ENCODE measurements at places on chromosomes 1 and 21. TPM values are rescaled to one million over a fixed set of nuclear protein-coding genes. Genes with fewer than 3 reads are reported as not detected.

DNA sequence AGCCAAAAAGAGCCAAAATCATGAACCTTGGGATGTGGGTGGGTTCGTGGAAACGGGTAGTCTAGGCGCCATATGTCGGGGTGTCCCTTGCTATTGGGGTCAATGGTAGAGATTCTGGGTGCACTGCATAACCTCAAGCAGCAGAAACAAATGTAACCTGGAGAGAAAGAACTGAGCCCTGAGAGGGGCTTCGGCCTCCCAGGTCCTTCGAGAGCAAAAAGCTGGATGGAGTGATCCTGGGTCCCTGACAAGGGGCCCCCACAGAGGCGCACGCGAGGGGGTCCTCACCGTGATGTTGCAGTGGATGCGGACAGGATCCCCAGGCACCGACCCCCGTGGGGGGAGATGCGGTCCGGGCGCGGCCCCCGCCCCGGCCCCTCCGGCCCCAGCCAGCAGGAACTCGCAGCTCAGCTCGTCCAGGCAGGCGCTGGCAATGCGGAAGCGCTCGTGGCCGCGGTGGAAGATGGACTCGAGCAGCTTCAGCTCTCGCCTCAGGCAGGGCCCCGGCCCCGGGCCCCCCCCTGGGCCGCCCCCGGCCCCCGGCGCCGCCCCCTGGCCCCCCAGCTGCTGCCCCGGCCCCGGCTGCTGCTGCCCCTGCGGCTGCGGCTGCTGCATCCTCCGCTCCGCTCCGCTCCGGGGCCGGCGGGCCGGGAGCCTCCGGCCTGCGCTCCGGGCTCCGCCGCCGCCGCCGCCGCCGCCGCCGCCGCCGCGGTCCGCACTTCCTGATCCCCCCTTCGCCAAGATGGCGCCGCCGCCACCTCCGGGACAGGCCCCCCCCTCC lies at the start of gene UBE2Q1:
TSS of gene UBE2Q1 (minus strand) at position 724 of the 781 bp plus-strand sequence. CDS start at position 615, 109 bp downstream.
- peak; percentile 19 for DNase-seq

The SPATA21 gene
- not detected for total RNA-seq

The MCOLN3 gene
- not detected for total RNA-seq

DNA sequence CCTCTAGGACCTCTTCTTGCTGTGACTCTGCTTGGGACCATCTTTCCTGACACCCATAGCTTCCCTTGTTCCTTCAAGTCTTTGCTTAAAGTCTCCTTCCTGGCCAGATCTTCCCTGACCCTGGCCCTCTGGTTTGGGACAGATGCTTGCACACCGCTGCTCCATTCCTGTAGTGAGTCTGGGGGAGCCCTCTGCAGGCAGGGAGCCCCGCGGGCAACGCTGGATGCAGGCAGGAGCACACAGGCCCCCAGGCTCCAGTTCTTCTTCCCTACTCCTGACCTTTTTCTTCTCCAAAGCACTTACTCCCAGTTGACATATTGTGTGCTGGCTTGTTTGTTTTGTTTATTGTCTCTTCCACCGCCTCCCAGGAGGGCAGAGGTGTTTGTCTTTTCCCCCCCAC lies 413.4 kb downstream of the CAMTA1 start:
- no peak for DNase-seq

DNA sequence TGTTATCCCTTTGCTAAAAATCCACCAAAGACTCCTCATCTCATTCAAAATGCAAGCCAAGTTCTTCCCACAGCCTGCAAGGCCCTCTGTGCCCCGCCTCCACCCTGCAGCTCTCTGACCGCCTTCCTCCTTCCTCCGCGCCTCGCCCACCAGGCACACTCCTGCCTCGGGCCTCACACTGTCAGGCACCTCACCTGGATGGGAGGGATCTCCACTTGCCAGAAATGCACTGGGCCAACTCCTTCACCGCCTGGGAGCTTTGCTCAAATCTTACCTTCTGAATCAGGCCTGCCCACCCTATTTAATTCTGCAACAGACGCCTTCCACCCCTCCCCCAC lies 26.2 kb downstream of the PGBD5 start:
- DNase-seq = no peak

DNA sequence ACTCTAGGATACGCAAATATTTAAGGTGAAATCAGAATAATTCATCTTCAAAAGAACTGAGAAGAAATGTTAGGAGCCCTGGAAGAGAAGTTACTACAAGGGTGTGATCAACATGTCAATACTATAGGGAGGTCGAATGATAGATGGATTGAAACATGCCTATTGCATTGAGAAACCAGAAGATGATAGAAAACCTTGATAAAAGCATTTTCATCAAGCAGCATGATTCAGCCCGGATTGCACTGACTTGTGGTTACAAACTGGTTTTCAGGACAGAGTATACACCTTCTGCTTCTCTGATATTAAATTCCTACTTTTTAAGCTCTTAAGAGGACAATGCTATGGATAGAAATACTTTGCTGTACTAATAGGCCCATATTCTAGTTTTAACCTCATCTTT lies 164.2 kb downstream of the FMN2 start:
- DNase-seq = no peak

- DNase-seq = peak; percentile 22
Measured at GRCh38 chr1:151984313-151984956, 9.2 kb downstream of the S100A10 start.

DNA sequence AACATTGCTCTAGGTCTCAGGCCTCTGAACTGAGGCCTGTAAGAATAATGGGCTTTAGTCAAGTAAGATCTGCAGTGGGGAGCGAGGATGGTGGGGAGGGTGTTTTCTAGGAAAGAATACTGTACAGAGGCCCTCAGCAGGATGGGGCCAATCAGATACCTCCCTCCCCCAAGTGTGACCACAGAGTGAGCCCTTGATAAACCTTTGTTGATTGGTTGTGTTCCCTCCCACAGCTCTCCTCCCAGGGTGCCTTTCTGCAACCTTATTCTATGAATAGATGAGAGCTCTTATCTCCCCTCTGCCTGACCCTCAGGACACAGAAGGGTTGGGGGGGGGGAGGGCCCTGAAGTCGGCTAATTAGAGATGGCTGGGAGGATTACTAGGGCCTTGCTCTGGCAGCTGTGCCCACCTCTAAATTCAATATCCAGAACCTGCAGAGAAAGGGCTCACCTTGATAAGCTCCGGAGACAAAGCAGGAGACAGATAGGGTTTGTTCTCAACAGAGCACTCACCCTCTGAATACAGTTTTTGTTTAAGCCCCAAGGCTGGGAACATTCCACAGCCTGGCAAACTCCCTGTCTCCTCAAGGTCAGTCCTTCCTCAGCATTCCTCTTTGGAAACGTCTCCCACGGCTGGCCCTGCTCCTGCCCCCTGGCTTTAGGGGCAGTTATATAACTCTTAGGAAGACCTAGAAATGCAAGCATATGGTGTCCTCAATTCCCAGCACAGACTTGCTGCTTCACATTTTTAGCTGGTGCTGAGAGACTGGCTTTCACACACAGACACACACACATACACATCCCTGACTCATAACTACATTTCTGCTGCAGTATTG lies 42.9 kb downstream of the ATP1A1 start:
- no peak for DNase-seq

The NEXN gene
- not detected for total RNA-seq

DNA sequence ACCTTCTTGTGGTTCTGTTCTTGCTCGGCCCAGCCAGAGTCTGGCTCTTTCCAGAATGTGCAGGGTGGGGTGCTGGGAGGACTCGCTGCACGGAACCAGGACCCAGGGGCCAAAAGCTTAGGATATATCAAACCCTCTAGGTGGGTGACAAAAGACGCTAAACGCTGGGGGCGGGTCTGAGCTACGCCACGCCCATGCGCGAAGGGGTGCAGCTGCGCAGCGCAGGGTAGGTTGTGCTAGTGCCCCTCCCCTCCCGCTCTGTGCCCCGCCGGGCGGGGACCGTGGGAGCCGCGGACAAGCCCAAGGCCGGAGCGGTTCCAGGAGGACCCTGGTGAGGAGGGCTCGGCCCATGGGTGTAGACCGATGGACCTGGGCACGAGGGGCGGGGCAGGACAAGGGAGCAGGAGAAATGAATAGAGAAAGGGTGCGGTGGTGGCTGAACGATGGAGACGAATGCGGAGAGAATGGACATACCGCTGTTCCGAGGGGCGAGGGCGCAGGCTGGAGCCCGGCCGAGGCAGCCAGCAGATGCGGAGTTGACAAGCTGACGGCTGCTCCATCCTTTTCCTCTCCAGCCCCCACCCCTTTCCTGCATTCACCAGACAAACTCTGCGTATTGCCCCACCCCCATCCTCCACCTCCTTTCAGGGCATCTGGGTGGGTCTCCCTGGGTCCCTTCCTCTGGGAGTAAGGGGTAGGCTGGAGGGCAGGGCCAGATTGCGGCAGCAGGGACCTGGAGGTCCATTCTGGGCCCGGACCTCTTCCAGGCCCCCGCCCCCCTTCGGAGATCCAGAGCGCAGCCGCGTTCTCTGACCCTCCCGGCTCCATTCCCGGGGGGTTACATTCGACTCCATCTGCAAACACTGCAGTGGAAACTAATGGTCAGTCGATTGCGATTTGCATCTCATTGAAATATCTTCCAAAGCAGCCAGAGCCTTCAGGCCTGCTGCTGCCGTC lies at the start of gene RUSC1:
TSS of gene RUSC1 (plus strand) at position 234 of the 957 bp plus-strand sequence. CDS start 880 bp downstream, outside the sequence.
- DNase-seq = peak; percentile 74

- DNase-seq = peak; percentile 52
Measured at GRCh38 chr1:24415910-24416665, 486 bp downstream of the NIPAL3 start.

The GPR3 gene
- total RNA-seq = 2.6 TPM

The PRDM16 gene
- total RNA-seq = not detected

DNA sequence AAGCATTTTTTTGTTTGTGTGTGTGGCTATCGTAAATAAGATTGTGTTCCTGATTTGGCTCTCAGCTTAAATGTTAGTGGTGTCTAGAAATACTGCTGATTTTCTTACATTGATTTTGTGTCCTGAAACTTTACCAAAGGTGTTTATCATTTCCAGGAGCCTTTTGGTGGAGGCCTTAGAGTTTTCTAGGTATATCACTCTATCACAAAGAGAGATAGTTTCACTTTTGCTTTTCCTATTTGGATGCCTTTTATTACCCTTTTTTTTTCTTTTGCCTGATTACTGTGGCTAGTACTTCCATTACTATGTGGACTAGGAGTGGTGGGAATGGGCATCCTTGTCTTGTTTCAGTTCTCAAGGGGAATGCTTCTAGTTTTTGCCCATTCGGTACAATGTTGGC lies 109.6 kb downstream of the S1PR1 start:
- DNase-seq = no peak

The UMODL1 gene
- not detected for total RNA-seq

DNA sequence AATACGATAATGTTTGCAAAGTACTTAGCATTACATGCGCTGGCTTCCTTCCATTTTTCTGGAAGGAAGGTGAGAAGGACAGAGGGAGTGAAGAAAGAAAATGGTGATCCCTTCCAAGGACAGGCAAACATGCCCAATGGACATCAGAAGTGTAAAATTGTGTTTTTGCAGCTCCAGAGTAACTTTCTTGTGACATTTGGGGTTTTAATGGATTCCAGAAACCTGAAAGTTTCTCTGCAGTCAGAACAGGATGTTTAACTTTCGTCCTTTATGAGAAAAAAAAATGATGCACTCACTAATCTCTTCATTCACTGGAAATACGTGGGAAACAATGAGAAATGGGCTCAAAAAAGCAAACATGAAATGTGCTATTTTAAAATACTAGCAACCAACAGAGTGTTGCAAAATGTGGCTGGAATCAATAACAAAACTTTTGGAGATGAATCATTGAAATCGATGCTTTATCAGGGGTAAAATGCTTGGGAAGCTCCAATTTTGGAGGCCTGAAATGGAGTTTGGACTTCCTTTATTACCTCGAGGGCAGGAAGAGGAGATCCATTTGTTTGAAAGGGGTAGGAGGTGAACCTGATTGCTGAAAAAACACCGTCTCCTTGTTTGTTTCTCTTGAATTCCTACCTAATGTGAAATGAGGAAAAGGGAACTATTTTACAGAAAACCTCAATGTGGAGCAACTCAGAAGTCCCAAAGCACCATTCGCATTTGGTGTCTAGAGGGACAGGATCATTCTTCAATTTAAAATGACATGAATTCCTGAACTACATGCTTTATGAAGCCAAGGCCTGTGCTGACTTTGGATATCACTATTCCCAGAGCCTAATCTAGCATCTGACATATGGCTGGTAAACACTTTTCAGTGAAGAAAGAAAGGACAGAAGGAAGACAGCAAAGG lies 129.5 kb downstream of the TRABD2B start:
- no peak for DNase-seq

The TTC39A gene
- 26.3 TPM for total RNA-seq

Measured in HT-29 (cell line).